Stimulated activated CD4-positive, alpha-beta T cell treated with anti-CD3 and anti-CD28 coated beads, Interleukin-15, amount 100 ng/mL, for 1 hour (primary cell): ENCODE measurements at places on chromosomes 4 and X.

GRCh38 chr4:53974561-53974960 lies 89.8 kb downstream of the CHIC2 start:
- DNase-seq: no peak

DNA sequence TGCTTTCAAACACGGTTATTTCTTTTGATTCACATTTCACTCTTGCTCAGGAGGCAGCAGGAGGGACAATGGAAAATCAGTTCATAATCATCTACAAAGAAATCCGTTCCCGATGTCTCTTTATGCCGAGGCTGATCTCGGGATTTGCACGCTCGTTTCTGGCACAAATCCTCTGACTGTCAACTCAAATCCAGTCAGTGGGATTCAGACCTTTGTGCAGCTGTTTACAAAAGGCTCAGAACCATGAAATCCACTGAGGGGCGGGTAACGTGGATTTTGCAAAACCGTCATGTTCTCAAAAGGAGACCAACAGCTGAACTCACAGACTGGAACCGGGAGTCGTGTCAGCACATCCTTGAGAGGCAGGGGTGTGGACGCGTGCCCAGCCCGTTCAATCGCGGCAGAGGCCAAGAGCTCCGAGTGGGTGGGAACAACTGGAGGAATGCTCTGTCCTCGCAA lies 46.4 kb downstream of the ACOX3 start:
- no peak for DNase-seq

GRCh38 chr4:126678618-126679017 lies 954.1 kb upstream of the INTU start:
- DNase-seq: no peak

GRCh38 chr4:159143687-159144086 lies 40.8 kb downstream of the RAPGEF2 start:
- no peak for DNase-seq

DNA sequence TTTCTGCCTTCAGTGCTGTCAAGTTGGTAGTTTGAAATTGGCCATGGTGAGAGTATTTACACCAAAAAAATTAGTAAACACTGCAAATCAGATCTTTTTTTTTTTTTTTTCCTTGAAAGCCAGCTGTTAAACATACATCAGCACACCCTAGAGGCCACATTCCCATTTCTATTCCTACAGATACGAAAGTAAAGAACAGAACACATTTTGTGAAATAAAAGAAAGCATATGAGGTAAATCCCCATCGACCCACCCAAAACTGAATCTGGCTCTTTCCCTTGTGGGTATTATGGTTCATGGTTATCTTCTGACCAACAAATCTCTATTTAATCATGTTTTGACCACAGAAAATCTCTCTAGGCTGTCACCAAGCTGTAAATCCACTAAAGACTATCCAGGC lies 41.8 kb upstream of the AP1AR start:
- DNase-seq: no peak

- DNase-seq: no peak
Measured at GRCh38 chr4:72768364-72768763, 199.3 kb upstream of the ADAMTS3 start.

DNA sequence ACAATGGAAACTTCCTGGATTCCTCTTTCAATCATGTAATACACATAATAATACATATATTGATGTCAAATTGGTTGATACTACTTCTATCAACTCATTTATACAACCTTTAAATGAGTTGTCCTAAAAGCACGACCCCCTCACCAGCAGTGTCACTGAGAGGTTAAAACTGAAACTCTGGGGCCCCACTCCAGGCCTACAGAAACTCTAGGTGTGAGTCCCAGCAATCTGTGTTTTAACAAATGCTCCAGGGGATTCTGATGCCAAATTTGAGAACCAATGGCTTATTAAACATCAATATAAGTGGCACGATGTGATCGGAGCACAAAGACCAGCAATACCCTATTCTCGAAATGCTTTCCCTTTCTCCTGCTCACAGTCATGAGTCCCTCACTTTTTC lies 47.9 kb downstream of the ATP8A1 start:
- DNase-seq: no peak

- no peak for DNase-seq
Measured at GRCh38 chr4:5827108-5828004, 65.5 kb downstream of the CRMP1 start.

- DNase-seq: no peak
Measured at GRCh38 chrX:24264383-24264782, 49.5 kb downstream of the SUPT20HL2 start.

GRCh38 chr4:10160281-10160856 lies 43.8 kb upstream of the WDR1 start:
- DNase-seq: no peak

DNA sequence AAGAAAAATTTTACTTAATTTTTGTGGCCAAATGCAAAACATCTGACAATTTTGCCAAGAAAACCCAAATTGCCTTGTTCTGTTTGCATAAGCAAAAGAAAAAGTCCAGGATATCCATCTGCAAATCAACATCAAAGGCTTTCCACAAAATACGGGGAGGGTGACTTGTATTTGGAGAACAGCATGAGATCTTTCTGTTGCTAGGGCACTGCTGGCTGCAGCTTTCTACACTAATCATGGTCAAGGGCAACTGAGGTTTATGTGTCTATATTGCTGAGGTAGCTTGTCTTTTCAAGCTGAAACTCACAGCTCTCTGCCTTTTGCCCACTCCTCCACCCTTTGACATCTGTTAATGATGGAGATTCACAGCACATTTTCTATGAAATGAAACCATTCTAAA lies 389.1 kb downstream of the NKX6-1 start:
- no peak for DNase-seq

DNA sequence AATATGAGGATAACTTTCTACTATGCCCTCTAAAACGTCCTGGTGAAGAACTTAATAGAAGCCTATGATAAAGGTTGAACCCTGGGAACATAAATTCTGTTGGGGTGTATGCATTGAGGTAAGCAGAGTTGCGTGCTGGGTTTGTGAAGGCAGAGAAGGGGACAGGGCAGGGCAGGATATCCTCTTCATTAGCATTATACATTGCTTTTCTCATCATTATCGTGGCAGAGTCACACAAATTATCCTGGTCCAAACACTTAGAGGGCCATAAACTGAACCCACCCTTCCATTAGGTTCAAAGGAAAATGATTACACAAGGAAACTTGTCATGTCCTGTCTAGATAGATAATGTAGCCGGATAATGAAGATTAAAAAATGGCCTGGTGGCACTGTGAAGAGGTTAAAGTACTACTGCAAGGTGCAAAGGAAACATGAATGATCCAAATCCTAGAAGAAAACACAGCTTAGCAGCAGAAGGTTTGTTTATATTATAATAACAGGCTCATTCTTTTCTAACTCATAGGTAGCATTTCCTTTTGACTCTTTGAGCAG lies 189.1 kb downstream of the SPCS3 start:
- no peak for DNase-seq

- no peak for DNase-seq
Measured at GRCh38 chr4:25215511-25215910, 18.3 kb upstream of the PI4K2B start.

- DNase-seq: no peak
Measured at GRCh38 chr4:82523179-82523578, 38.6 kb downstream of the TMEM150C start.

DNA sequence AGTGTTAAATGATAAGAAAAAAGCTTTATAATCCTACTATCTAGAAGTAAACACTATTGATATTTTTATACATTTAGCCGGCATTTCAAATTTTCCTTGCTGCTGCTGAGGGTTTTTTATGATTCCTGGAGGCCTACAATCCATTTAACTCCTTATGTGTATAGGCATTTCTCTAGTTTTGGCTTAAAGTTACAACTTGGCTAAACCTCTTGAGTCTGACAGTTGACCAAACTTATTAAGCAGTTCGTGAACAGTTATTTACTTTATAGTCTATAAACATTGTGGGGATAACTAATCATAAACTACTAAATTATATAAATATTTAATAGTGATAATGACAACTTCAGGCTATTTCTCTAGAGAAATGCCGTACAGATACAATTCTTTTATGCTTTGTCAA lies 141.9 kb downstream of the ADGRL3 start:
- DNase-seq: no peak

- DNase-seq: no peak
Measured at GRCh38 chr4:151866592-151866918, 105.7 kb upstream of the GATB start.

DNA sequence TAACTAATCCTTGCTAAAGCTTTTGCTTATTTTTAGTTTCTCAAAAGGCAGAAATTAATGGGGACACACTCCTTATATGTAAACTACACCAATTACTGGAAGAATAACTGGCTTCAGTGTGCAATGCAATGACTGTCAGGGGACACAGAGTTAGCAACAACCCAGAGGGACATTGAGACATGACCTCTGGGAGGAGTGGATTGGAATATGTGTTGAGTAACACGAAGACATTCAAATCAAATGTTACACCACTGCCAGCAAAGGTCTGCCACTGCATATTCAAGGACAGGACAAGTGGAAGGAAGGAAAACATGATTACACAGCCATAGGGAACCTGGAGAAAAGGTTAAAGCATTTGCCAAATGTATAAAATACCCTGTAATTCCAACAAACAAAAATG lies 240.1 kb upstream of the FSTL5 start:
- no peak for DNase-seq

GRCh38 chr4:77006753-77007353 lies 57.3 kb downstream of the SEPTIN11 start:
- no peak for DNase-seq

GRCh38 chr4:85153221-85153620 lies 186.7 kb upstream of the WDFY3 start:
- DNase-seq: no peak

DNA sequence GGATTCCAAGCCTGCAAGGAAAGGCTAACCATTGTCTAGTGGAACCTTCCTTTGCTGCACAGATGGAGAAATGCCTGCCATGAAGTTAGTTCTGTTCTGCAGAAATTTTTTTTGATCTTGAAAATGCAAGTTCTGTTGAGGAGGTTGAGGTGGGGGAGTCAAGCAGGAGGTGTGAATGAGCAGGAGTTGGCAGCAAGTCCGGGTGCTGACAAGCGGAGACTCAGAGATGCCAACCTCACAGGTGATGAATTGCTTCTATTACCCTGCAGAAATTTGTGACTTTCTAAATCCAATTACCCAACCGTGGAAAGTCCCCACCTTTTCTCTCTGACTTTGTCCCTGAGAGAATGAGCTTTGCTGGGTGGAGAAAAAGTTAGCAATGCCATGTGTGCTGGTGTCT lies 350.1 kb downstream of the DHRSX start:
- DNase-seq: no peak

DNA sequence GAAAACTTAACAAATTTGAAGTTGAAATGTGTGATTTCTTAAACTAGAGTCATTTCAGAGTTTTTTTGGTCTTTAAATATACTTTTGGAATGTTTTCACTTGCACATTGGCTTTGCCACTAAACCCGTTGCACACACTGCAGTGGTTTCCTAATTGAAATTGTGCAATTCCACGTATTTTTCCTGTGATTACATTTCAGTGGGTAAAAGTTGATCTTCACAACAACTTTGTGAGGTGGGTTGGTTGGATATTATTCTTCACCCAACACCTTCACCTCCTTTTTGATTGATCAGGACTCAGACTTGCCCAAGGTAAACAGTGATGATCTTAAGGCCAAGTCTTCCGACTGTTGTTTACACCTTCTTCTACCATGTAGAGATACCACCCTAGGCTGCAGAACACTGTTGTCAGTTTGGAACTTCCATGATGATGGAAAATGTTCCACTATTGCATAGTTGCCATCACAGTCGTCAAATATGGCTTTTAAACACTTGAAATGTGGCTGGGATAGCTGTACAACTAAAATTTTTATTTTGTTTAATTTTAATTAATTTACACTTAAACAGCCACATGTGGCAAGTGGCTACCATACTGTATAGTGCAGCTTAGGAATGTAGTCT lies 13.7 kb downstream of the SEPTIN11 start:
- DNase-seq: no peak

- DNase-seq: no peak
Measured at GRCh38 chr4:84381759-84382158, 117.3 kb downstream of the NKX6-1 start.

- DNase-seq: no peak
Measured at GRCh38 chrX:1453395-1453783, 680 bp upstream of the ASMTL start.
